Type B pancreatic cell (in vitro differentiated cells): ENCODE measurements at places on chromosomes 4 and X.

DNA sequence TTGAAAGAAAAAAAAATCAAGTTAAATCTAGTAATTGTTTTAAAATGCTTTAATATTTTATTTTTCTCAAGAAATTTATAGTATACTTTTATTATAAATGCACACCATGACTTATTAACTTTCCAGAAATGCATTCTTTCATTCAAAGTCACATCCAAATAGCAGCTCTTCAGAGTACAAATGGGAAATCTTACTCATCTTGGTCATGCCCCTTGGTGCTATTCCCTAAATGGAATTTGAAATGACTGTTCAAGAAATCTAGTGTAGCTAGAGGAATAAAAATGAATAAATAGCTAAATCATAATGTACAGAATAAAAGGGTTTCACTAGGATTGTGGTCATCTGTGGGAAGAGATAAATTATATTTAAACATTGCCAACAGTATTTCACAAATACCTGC is 1139.7 kb downstream of the PCDH18 start:
- no peak for DNase-seq

DNA sequence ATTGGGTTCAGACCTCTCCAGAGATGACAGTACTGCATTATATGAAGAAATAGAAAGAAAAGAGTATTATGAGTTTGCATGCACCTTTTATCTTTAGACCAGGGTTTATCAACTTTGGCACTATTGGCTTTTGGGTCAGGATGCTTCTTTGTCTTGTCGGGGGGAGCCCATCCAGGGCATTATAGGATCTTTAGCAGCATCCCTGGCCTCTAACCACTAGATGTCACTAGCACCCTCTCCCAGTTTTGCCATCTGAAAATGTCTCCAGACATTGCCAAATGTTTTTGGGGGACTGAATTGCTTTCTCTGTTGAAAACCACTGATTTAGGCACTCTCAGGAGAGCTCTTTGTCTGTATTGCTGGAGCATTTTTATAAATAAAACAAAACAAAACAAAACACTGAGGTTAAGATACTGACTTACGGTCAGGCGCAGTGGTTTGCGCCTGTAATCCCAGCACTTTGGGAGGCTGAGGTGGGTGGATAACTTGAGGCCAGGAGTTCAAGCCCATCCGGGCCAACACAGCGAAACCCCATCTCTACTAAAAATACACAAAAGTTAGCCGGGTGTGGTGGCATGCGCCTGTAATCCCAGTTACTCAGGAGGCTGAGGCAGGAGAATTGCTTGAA is 23.6 kb downstream of the CA5B start:
- DNase-seq = no peak

- peak; percentile 81 for DNase-seq
Measured at GRCh38 chrX:48508400-48509244, at the start of gene PORCN. Gene PORCN (plus strand): TSS chrX:48508992. CDS start chrX:48509821, 829 bp downstream.

- no peak for DNase-seq
Measured at GRCh38 chr4:13653766-13654161, 26.2 kb upstream of the BOD1L1 start.

- no peak for DNase-seq
Measured at GRCh38 chrX:30246769-30247489, at the start of gene MAGEB1. Gene MAGEB1 (plus strand): TSS chrX:30247146. CDS start chrX:30250494, 3,348 bp downstream.

DNA sequence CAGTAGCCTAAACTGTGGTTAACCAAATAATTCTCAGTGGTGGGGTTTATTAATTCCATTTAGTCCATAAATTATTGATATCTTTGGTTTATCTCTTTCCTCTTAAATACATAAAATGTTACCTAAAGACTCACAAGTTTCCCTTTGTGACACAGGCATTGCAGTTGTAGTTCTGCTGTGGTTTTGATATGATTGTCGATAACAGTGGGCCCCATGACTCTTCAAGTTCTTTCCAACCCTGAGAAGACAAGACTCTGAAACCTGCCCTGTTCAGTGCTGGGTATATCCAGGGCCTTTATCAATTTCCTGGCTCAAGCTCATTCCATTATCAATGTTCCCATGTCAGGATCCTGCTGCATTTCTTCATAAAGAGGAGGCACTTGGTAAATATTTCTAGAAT is 117.9 kb upstream of the TBC1D9 start:
- no peak for DNase-seq

GRCh38 chr4:125703443-125703842 is 388.7 kb downstream of the FAT4 start:
- no peak for DNase-seq

DNA sequence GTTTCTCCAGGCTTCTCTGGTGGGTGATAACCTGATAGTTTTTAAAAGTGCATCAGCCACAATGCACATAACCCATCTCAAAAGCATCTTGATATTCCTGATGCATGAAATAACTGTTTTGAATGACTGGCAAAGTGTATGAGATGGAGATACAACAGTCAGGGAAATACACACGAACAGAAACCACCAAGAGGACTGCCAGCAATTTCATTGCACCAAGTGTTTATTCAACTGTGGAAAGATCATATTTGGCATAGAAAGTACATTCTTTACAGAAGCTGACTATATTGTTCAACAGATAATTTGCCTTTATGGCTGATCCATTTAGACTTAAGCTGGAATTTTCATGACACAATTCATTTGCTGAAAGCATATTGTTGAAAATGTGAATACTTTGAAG is 139.5 kb downstream of the SLIT2 start:
- no peak for DNase-seq

- DNase-seq = no peak
Measured at GRCh38 chr4:78242071-78242470, 184.9 kb downstream of the FRAS1 start.

GRCh38 chr4:144948009-144948408 is 150.0 kb downstream of the ANAPC10 start:
- DNase-seq = no peak

- DNase-seq = no peak
Measured at GRCh38 chrX:38150993-38151392, 69.7 kb downstream of the SRPX start.

DNA sequence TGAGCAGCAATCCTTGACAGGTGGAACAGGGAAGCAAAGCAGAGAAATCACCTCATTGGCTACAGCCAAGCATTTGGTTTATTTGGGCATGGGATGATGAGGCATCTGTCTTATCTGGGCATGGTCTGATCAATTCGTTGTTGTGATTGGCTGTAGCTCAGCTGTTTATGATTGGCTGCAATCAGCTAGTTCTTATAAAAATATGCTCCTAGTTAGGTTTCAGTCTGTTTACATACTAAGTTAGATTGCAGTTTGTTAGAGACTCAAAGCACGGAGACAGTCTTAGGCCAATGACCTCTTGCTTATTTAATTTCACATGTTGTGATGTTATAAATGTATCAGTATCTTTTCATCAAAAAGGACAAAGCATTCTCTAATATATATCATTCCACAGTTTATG is 312.0 kb downstream of the PDGFC start:
- DNase-seq = no peak

- DNase-seq = no peak
Measured at GRCh38 chrX:67044029-67044653, 405.3 kb upstream of the EDA2R start.

DNA sequence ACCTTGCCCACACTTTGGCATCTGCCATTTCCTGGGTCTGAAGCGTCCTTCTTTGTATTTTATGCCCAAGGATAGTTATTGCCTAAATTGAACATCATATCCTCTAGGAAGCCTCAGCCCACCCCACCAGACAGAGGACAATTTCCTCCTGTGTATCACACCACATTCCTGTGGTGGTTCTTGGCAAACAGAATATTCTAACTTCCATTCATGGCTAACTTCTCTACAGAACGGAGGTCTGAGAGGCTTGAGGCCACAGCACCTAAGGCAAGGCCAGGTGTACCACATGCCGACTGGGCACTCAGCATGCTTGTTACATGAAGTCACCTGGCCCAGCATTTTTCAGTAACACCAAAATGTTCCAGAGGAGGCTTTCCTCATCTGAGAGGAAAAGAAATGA is 42.4 kb downstream of the CD99L2 start:
- no peak for DNase-seq

GRCh38 chr4:87962398-87963146 is 12.9 kb upstream of the SPP1 start:
- DNase-seq = no peak

DNA sequence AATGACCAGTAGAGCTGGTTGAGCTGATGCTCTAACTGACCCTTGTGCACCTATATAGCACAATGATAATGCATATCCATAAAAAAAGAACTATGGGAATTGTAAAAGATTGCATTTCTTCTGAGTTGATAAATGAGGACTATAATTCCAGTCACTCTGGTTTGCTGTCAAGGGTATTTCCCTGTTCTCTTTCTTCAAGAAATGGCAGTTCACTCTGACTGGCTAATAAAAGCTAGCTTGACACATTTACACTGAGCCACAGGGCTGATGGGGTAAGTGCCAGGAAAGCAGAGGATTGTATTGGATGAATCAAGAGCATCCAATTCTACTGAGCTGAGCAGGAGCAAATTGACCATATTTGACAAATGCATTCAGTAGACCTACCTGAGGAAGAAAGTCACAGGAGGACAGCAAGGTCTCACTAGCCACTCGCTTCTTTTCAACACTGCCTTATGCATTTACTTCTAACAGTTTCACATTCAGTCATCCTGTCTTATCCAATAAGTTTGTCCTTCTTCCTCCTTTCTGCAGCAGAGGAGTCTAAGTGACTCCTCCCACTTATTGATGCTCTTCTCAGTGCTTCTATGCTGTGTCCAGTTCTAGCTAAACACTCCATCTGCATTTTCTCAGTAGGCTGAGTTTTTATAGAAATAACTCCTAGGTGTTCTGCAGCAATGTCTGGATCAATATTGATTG is 43.0 kb downstream of the RBMX2 start:
- no peak for DNase-seq

GRCh38 chr4:168707205-168707604 is 210.4 kb downstream of the PALLD start:
- no peak for DNase-seq

DNA sequence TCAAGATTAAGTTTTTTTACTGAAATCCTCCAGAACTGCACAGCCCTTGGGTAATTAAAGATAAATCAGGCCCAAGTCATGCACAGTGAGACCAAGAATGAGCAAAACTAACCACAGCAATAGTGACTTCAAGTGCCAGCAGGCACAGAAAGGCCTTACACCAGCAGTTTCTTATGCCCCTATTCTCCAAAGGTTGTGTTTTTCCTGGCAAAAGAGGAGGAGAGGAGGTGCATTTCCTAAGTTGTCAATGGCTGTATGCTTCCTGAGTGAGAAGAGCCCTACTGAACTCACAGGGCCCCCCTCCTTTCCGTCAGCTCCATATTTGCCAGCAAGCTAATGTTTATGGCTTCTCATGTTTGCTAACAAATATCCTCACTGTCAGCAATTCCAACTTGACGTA is 418.7 kb upstream of the INTU start:
- DNase-seq = no peak

GRCh38 chr4:73347497-73347896 is 56.6 kb upstream of the ALB start:
- no peak for DNase-seq

- no peak for DNase-seq
Measured at GRCh38 chr4:88793475-88793874, 95.8 kb upstream of the NAP1L5 start.

- no peak for DNase-seq
Measured at GRCh38 chr4:93000910-93001309, 697.1 kb downstream of the GRID2 start.

- no peak for DNase-seq
Measured at GRCh38 chr4:165368114-165368513, 10.7 kb upstream of the CPE start.

DNA sequence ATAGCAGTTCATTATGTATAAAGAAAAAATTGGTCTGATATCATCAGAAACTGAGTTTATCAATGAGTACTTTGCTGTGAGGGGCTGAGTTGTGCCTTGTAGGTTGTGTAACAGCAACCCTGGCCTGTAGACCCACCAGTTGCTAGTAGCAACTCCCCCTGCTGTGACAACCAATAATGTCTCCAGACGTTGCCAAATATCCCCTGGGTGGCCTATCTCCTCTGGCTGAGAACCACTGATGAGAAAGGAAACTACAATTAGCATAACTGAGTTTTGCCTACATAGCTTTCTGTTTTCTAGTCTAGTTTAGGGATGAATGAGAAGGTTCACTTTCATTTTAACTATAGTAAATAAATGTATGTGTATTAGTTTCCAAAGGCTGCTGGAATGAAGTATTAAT is 234.1 kb downstream of the CPE start:
- no peak for DNase-seq

- no peak for DNase-seq
Measured at GRCh38 chr4:148778980-148779675, 336.9 kb upstream of the NR3C2 start.

DNA sequence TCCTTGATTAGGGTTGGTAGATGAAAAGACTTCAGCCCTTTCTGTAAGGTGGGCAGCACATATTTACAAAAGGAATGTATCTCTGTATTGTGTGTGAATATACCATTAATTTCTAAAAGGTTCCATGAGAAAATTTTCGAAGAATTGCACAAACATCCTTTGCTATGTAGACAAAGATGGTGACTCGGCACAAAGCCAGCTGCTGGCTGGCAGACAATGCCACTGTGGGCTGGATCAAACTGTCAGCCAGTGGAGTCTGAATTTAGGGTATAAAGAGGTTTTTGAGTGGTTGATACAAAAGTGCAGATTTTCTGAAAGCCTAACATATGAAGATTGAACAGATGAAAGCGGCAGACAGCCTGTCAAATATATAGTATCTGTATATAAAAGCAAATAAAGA is 5.6 kb upstream of the TXK start:
- no peak for DNase-seq

DNA sequence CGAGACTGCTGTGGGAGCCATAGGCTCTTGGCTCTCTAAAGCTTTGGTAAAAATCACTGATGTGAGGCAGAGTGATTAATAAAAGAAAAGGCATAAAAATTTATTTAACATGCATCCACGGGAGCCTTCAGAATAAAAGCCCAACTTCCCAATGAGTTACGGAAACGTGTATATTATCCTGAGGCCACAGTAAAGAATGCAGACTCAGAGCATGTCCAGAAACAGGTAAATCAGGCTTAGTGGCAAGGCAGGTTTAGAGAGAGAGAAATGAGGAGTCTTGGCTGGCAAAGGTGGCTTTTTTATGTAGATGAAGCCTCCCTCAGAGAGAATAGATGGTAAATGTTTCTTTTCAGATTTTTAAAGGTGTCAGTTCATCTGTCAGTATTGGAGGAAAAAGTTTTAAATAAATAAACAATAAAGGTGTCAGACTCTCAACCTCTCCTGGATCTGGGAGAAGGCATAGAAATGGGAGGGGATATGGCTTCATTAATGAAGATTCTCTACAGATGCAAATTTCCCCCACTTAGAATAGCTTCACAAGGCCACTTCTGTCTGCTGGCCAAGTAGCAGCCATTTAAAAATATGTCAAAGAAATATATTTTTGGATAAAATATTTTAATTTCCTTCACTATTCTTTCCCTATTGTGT is 24.0 kb downstream of the C4orf51 start:
- DNase-seq = no peak

- no peak for DNase-seq
Measured at GRCh38 chrX:22078117-22078516, 46.0 kb downstream of the PHEX start.
